Mesothelial cell of epicardium (in vitro differentiated cells): ENCODE measurements at places on chromosomes 1 and 21.

DNA sequence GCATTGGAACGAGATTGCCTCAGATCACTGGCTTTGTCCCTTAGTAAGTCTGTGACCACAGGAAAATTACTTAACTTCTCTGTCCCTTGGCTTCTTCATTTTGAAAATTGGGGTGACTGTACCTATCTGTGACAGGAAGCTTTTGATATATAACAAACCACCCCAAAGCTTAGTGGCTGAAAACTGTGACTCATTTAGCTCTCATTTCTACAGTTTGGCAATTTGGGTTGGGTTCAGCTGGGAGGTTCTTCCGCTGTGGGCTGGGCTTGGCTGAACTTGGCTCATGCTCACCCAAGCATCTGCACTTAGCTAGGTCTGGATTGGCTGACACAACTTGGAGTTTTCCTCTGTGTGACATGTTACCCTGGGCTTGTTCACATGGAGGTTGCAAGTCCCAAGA, 14.0 kb downstream of the C1orf94 start:
- DNase-seq: no peak

DNA sequence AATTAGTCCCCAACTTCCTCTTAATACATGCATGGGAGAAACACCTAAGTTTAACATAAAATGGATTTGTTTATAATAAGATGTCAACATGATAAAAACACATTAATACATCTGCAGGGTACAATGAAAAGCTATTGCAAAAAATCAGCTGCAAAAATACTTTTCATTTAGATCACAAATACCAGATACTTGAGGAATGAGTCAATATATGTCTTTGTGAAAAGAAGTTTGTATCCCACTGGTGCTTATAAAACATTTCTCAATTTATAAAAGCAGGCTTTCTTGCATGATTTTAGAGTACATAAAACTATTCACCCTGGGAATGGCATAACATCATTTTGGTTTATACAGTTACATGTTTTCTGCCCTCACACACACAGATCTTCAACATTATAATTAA, 18.6 kb upstream of the PRKAA2 start:
- no peak for DNase-seq

- DNase-seq: no peak
Measured at GRCh38 chr1:218377143-218377660, 32.1 kb downstream of the TGFB2 start.

DNA sequence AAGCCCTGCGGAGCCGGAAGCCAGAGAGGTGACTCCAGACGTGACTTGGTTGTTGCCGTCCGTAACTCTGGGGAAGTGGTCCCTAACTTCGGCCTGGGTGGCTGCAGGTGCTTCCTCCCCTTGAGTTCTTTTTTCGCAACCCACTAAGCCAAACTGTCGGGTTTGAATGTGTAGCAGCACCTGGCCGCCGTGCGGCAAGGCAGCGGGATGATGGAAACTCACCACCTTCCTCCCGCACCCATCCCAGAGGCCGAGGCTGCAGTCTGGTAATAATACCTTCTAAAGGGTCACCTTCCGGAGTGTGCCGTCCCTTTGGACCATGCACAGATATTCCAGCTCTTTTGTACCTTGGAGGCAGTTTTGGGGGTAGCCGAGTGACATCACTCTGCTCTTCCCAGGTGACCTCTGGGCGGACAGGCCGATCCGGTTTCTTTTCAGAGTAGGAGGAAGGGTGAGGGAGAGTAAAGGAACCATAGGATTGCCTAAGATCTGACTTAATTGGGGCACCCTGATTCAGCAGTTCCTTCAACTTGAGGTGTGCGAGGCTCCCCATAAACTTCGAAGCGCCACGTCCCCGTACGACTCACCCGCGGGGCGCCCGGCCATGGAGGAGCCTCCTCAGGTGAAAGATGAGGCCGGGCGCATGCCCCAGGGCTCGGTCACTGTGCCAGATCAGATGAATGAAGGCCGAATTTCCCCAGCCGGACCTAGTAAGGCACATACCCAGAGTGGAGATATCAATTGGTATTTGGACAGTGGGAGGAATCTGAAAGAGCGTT, 1.0 kb downstream of the KCNK1 start:
- peak; percentile 50 for DNase-seq

- DNase-seq: no peak
Measured at GRCh38 chr1:20496241-20496661, 10.2 kb upstream of the CAMK2N1 start.

DNA sequence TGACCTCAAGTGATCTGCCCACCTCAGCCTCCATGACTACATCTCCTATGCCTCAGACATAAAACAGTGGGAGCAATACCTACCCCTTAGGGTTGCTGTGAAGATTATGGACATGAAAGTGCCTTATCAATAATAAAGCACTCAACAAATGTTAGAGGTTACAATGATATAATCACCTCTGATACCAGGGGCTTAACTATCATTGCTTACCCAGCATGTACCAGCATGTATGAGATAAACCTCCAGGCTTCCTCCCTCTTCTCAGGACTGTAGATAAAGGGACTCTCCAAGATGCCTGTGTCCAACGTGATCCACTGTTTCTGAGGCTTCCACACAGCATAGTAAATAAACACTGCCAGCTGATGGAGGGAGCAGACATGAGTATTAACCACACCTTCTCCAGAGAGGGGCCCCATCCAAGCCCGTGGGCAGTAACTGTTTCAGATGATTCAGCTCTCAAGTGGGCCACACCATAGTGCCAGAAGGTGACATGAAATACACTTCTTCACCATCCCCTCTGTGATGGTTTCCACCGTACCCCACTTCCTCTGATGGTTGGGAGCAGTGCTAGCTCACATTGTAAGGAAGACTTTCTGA, 26.2 kb downstream of the RHBDL2 start:
- no peak for DNase-seq

- no peak for DNase-seq
Measured at GRCh38 chr1:199135901-199136300, 497.1 kb downstream of the PTPRC start.

DNA sequence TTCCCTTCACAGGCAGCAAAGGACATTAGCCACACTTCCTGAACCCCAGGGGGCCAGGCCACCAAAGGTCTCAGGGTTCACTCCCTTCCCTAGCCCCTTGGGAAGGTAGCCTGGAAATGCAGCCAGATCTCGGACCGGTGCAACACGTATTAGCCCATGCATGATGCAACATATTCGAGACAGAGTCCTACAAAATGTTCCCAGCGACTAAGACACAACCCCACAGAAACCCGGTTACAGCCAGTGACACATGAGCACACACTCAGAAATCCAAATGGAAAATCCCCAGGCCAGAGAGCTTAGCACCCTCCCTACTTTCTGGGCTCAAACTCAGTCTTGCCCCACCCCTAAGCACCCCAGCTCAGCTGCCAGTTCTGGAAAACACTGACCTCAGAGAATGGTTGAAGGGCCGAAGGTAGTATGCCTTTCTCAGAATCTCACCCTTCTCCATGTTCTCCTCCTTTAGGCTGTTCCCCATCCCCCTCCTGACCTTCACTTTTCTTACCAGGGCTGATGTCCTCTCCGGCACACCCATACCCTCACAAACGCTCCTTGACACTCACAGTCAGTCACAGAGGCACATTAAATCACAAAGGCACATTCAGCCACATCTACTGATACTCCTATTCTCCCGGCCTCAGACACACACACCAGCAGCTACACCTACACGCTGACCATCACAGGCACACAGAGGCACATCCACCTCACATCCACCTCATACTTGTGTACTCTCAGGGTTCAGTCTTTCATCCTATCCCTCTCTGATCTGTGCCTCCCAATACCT, at the start of gene TSPAN1:
TSPAN1 (plus strand) TSS at position 640 of the 784 bp plus-strand sequence. CDS start 6,021 bp downstream, outside the sequence.
- no peak for DNase-seq

GRCh38 chr1:159587461-159587951, at the start of gene APCS:
Gene APCS (plus strand): TSS chr1:159587826. CDS start chr1:159587922, 96 bp downstream.
- no peak for DNase-seq

DNA sequence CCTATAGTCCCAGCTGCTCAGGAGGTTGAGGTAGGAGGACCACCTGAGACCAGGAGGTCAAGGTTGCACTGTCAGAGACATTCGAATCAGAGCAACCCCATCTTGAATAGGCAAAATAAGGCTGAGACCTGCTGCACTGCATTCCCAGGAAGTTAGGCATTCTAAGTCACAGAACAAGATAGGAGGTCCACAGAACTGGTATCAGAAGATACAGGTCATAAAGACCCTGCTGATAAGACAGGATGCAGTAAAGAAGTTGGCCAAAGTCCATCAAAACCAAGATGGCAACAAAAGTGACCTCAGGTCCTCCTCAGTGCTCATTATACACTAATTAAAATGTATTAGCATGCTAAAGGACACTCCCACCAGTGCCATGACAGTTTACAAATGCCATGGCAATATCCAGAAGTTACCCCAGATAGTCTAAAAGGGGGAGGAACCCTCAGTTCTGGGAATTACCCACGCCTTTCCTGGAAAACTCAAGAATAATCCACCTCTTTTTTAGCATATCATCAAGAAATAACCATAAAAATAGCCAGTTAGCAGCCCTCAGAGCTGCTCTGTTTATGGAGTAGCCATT, 65.2 kb upstream of the KLHDC7A start:
- no peak for DNase-seq

DNA sequence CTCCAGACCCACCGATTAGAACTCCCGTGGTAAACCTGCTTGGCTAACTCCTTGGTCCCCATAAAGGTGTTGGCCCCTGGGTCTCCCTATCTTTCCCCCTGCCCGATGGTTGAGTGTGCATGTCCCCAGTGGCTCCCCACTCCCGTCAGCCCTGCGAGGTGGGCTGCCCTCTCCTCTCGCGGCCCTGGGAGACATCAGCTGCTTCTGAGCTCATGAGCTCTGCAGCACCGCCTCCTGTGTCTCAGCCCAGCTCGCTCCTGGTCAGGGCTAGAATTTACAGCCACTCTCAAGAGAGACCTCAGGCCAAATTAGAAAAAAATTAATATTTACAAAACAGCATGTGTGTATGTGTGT, 15.9 kb upstream of the ZBTB21 start:
- DNase-seq: no peak

- DNase-seq: no peak
Measured at GRCh38 chr1:221164951-221165838, 286.0 kb downstream of the HLX start.

DNA sequence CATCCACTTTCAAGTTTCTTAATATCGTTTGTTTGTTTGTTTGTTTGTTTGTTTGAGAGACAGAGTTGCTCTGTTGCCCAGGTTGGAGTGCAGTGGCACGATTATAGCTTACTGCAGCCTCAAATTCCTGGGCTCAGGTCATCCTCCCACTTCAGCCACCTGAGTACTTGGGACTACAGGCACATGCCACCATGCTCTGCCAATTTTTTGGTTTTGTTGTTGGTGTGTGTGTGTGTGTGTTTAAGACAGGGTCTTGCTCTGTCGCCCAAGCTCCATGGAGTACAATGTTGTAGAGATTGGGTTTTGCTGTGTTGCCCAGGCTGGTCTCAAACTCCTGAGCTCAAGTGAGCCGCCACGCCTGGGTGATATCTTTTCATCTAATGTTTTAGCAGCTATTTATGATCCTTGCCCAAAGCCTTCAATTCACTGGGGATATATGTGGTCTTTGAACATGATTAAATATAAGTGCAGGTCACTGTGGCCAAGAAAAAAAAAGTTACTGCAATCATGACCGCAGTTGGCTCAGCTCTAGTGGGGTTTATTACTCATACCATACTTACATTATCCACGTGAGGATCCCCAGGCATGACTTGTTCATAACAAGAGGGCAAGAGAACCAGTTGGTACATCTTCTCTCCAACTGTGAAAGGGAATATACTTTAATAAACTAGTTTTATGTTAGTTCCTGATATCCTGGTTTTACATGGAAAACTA, 8.0 kb downstream of the RRP1B start:
- no peak for DNase-seq

DNA sequence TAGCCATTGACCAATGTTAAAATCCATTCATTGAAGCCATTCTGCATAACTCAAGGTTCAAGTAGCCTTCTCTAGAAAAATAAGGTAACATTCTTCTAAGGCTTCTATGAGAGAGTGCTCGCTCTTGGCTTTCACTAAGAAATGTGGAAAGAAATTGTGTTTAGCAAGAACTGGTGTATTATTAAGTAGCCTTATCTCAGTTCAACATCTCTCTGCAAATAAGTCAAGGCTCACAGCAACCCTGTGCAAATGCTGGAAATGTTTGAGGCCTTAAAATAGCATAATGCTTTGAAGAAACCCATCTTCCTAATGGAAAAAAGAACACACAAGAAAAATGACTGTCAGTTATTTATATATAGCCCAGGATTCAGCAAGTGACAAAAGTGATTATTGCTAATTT, 254.1 kb upstream of the PROX1 start:
- DNase-seq: no peak

GRCh38 chr1:99292886-99293285, 28.6 kb downstream of the PLPPR4 start:
- no peak for DNase-seq

- no peak for DNase-seq
Measured at GRCh38 chr1:166685200-166685599, 154.1 kb upstream of the POGK start.

- DNase-seq: no peak
Measured at GRCh38 chr1:152752225-152752624, 5.6 kb upstream of the KPRP start.

DNA sequence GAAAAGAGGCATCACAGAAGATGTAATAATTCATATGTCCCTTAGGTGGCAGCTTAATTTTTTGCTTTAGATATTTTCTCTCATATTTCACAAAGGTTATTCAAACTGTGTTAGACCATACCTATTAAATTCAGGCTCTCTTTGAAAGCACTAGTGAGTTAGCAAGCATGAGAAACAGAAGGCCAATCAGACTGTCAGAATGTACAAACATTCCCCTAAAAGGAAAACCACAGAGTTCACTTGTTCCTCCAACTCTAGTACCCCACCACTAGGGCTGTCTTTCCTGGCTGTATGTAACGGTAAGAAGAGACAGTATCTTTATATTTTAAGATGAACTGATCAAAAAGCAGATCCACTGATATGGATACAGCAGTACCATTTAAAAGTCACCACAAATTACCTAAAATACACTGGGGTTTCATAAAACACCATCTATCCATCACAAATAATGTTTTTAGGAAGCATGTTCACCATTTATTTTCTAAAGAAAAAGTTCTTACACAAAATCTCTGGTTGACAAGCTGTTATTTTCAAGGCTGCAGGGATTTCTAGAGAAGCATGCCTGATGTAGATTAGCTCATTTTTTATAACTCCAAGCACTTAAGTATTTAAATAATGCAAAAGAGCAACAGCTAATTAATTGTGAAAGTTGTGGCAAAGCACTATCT, 1.8 kb downstream of the ARPC5 start:
- DNase-seq: no peak

DNA sequence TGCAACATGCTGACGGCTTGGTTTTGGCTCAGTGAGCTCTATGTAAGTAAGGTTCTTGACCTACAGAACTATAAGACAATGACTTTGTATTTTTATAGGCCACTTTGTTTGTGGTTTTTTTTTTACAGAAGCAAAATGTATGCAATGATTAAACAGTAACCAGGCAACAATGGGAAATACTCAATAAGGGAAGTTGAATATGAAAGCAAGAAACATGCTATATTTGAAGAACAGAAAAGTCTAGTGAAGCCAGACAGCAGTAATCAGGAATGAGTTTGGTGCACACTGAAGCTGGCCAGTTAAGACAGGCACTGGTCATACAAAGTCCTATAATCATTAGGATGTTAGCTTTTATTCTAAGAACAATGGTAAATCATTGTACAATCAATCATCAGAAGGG, 1926.8 kb downstream of the NCAM2 start:
- no peak for DNase-seq
